ENCODE measurements at places on chromosomes 11 and 22. TPM values are rescaled to one million over a fixed set of nuclear protein-coding genes. Genes with fewer than 3 reads are reported as not detected.

DNA sequence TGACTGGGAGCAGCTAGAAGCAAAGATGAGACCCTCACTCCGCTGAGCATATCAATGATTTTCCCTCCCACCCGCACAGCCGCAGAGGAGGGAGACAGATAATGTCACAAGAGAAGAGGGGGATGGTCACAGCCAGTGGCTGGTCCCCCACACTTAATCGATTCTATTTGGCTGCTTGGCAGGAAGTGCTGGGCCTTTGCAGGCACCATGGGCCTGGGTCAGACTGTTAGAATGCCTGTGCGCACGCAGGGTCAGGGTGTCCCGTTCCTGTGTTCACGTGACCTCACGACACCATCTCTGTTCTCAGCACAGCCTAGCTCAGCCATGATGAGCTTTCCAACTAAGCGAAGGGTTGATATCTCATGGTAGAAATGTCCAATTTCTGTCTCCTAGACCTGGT, 107.0 kb downstream of the MYO18B start:
- no peak overlapping the region for H3K27ac ChIP-seq
- no peak for DNase-seq
- no peaks in the 10 kb centered on the region for H3K4me1 ChIP-seq
- H3K4me3 ChIP-seq = no peak overlapping the region
- no peaks in the 10 kb centered on the region for H3K36me3 ChIP-seq

DNA sequence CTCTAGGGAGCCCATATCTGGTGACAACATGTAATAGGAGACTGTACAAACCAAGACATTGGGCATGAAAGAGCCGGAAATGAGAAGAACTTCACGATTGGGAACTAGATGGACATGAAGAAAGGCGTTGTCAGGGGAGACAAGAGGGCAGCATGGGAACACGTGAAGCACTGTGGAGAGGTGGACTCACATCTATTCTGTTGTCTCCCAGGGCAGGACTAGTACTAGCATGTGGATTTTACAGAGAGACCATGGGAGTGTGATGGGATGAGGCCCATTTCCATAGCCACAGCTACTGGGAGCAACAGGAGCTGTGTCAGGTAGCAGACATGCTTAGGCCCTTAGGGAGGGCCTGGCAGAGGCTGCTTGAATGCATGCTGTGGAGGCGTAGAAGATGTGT, 333.9 kb downstream of the OPCML start:
- H3K4me1 ChIP-seq = no peaks in the 10 kb centered on the region
- no peaks in the 10 kb centered on the region for H3K36me3 ChIP-seq
- no peak overlapping the region for H3K27ac ChIP-seq
- H3K4me3 ChIP-seq = no peak overlapping the region
- DNase-seq = no peak

Gene CABP7
- not detected for total RNA-seq

DNA sequence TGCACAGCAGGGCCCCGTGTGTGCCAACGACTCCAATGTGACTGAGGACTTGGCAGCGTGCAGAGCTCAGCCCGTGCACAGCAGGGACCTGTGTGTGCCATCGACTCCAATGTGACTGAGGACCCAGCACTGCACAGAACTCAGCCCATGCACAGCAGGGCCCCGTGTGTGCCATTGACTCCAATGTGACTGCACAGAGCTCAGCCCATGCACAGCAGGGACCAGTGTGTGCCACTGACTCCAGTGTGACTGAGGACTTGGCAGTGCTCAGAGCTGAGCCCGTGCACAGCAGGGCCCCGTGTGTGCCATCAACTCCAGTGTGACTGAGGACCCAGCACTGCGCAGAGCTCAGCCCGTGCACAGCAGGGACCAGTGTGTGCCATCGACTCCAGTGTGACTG, 347.8 kb upstream of the B3GAT1 start:
- DNase-seq = no peak
- no peaks in the 10 kb centered on the region for H3K4me1 ChIP-seq
- H3K36me3 ChIP-seq = no peaks in the 10 kb centered on the region
- H3K27me3 ChIP-seq = no peaks in the 10 kb centered on the region

DNA sequence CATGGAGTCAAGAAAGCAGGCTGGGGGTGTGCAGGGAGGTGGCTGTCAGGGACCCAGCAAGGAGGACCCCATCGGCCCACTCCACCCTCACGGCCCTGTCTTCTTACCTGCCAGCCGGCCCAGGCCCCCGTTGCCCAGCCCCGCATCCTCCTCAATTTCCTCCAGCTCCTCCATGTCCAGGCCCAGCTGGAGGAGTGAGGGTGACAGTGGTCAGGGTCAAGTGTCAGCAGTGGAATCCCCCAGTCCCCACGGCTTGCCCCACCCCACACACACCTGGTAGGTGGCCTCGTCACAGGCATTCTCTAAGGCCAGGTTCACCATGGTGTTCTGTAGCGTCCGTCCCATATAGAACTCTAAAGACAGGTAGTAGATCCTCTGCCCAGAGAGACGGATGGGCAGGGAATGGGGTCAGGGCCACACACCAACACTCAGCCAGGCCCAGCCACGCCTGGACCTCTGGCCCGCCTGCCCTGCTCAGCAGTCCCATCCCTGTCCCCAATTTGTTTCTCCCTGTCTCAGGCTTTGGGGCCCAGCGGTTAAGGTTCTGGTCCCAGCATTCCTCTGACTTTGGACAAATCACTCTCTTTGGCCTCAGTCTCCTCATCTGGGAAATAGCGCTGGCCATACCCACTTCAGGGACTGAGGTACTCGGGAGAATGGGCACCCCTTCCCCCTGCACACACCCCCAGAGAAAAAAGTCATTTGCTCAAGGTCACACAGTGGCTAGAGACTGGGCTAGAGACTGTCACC, 1.3 kb downstream of the PYGM start:
- H3K27ac ChIP-seq = no peak overlapping the region
- DNase-seq = no peak
- peaks cover 12% of the 10 kb centered on the region for H3K4me1 ChIP-seq
- no peak overlapping the region for H3K4me3 ChIP-seq
- H3K36me3 ChIP-seq = no peaks in the 10 kb centered on the region
- H3K27me3 ChIP-seq = no peaks in the 10 kb centered on the region

Gene ARHGAP42
- total RNA-seq = 44.5 TPM

GRCh38 chr11:17974246-17974645, 38.6 kb downstream of the SERGEF start:
- H3K27me3 ChIP-seq = no peaks in the 10 kb centered on the region
- H3K4me1 ChIP-seq = no peaks in the 10 kb centered on the region
- no peak overlapping the region for H3K27ac ChIP-seq
- no peak for DNase-seq
- H3K4me3 ChIP-seq = no peak overlapping the region
- H3K36me3 ChIP-seq = peaks cover 9% of the 10 kb centered on the region

- H3K4me3 ChIP-seq = no peak overlapping the region
- no peaks in the 10 kb centered on the region for H3K27me3 ChIP-seq
- H3K36me3 ChIP-seq = no peaks in the 10 kb centered on the region
- H3K27ac ChIP-seq = no peak overlapping the region
These were observed 1422.9 kb downstream of the TBC1D22A start for GRCh38 chr22:48185071-48186055.

Gene CREB3L1
- 39.9 TPM for total RNA-seq

DNA sequence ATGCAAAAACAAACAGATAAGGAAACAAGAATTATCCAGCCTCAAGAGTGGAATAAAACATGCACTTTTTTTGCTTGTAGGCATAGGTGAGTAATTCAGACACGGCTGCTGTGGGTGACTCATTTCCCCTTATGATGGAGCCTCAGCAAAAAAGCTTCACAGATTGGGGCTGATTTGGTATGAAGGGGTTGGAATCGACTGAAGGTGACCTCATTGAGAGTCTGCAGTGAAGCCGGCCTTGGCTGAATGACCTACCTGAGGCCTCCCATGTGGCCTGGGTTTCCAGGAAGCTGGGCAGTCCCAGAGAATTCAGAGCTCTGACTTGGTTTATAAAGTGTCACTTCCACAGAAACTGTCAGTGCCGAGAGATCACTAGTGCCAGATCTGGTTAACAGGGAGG, 34.2 kb upstream of the VPREB1 start:
- DNase-seq = no peak
- H3K4me3 ChIP-seq = no peak overlapping the region
- no peaks in the 10 kb centered on the region for H3K4me1 ChIP-seq
- peaks cover 9% of the 10 kb centered on the region for H3K27me3 ChIP-seq
- H3K27ac ChIP-seq = no peak overlapping the region
- no peaks in the 10 kb centered on the region for H3K36me3 ChIP-seq

DNA sequence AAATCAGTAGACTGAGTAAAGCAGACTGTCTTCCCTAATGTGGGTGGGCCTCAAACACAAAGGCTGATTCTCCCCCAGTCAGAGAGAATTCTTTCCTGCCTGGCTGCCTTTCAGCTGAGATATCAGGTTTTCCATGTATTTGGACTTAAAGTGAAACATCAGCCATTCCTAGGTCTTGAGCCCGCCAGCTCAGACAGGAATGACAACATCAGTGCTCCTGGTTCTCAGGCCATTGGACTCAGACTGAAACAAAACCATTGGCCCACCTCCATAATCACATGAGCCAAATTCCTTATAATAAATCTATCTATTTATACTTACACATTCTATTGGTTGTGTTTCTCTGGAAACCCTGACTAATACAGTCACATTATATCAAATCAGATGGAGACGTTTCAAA, 56.7 kb upstream of the CLPB start:
- H3K27me3 ChIP-seq = peaks cover under 1% of the 10 kb centered on the region
- no peak for DNase-seq
- H3K4me3 ChIP-seq = no peak overlapping the region

DNA sequence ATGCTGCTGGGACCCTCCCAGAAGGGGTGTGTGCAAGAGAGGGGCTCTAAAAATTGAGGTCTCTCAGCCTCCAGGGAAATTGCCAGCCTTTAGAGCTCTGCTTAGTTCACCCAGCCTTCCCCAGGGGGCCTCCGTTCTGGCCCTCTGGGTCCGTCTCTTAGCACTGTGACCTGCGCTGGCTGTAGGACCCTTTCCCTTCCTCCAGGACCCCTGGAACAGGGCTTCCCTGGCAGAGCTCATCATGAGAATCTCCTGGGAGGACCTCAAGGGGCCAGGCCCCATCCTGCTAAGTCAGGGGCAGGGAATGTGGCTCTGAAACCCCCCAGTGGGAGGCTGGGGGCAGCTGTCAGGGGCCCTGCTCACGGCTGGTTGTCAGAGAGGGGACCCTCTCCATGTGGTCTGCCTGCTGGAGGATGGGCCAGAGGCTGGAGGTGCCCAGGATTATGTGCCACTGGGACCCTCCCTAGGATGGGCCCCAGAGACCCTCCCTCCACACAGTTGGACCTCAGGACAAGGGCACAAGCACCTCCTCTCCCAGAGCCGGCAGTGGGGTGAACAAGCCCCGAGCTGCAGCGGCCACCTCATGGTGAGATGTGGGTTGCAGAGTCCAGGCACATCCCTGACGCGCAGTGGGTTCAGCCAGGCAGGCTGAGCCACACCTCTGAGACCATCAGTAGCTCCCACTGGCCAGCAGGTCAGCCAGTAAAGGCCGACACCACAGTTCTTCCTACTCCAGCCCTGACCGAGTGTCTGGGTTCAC, 27.1 kb upstream of the GAL start:
- no peak overlapping the region for H3K4me3 ChIP-seq
- H3K27me3 ChIP-seq = peaks cover 9% of the 10 kb centered on the region
- H3K27ac ChIP-seq = no peak overlapping the region
- no peaks in the 10 kb centered on the region for H3K36me3 ChIP-seq

Gene OR8G5
- not detected for total RNA-seq

DNA sequence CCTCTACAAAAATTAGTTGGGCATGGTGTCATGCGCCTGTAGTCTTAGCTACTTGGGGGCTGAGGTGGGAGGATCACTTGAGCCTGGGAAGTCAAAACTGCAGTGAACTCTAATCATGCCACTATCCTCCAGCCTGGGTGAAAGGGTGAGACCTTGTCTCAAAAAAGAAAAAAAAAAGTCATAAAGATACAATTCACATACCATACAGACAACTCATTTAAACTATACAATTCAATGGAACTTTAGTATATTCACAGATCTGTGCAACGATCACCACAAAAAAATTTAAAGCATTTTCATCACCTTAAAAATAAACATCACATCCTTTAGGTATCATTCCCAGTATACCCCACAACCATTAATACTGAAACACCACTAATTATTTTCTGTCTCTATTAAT, 201.2 kb downstream of the PGR start:
- no peaks in the 10 kb centered on the region for H3K27me3 ChIP-seq
- no peaks in the 10 kb centered on the region for H3K36me3 ChIP-seq
- no peak for DNase-seq
- H3K4me3 ChIP-seq = no peak overlapping the region

GRCh38 chr11:91984033-91984584, 240.5 kb upstream of the FAT3 start:
- no peaks in the 10 kb centered on the region for H3K27me3 ChIP-seq
- no peak overlapping the region for H3K27ac ChIP-seq
- H3K4me1 ChIP-seq = no peaks in the 10 kb centered on the region
- no peaks in the 10 kb centered on the region for H3K36me3 ChIP-seq
- no peak for DNase-seq
- no peak overlapping the region for H3K4me3 ChIP-seq

DNA sequence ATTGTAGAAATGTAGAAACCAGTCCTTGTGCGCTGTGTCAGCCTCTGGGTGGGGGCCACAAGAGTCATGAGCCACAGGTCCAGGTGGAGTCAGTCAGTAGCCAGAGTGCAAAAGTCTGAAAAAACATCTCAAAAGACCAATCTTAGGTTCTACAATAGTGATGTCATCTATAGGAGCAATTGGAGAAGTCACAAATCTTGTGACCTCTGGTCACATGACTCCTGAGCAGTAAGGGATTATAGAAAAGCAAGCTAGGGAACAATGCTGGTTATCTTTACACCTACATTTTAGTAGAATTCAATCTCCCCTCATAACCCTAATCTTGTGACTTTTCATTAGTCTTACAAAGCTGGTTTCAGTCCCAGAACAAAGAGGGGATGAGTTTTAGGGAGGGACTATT, 82.7 kb downstream of the CCDC83 start:
- no peak overlapping the region for H3K4me3 ChIP-seq
- DNase-seq = no peak

GRCh38 chr11:24496386-24496735, 492 bp upstream of the LUZP2 start:
- no peaks in the 10 kb centered on the region for H3K36me3 ChIP-seq
- H3K4me3 ChIP-seq = peak overlapping the region; percentile 24
- no peak overlapping the region for H3K27ac ChIP-seq
- no peaks in the 10 kb centered on the region for H3K4me1 ChIP-seq
- DNase-seq = no peak

- peaks cover 3% of the 10 kb centered on the region for H3K4me1 ChIP-seq
- no peaks in the 10 kb centered on the region for H3K27me3 ChIP-seq
- no peaks in the 10 kb centered on the region for H3K36me3 ChIP-seq
- H3K27ac ChIP-seq = no peak overlapping the region
- no peak for DNase-seq
These were observed 71.7 kb downstream of the TBC1D22A start for GRCh38 chr22:46834021-46834737.

GRCh38 chr11:93216511-93217101, 18.8 kb upstream of the SLC36A4 start:
- peak overlapping the region; percentile 60 for H3K27ac ChIP-seq
- no peak overlapping the region for H3K4me3 ChIP-seq
- no peaks in the 10 kb centered on the region for H3K4me1 ChIP-seq
- H3K36me3 ChIP-seq = no peaks in the 10 kb centered on the region
- DNase-seq = no peak

Measured in transverse colon (tissue), 4 donors.